ENCODE measurements at places on chromosomes 11 and 22. TPM values are rescaled to one million over a fixed set of nuclear protein-coding genes. Genes with fewer than 3 reads are reported as not detected.

Gene GPR83
- 0.04 TPM for polyA plus RNA-seq

Gene WT1
- not detected for polyA plus RNA-seq

Gene FAM89B
- polyA plus RNA-seq = 11.5 TPM

Gene ALG9
- 27.2 TPM for polyA plus RNA-seq

Gene CST6
- polyA plus RNA-seq = 1.7 TPM

GRCh38 chr22:35604621-35605368 is 12.3 kb downstream of the MB start:
- DNase-seq = no peak

DNA sequence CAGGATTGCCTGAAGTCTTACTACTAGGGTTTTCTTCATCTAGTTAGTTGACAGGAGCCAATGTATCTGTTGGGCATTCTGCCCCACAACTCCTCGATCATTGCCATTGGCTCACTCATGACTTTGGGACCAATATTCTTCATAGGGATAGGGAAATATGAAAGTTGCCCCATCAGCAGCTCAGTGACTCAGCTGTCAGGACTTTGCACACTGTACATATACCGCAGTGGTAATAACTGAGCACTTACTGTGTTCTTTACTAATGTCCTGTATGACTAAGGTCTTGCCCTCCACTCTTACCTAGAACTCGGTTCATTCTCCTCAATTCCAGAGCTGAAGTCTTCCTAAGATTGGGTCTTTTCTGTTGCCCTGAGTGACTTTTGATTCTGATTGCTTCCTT is 46.8 kb upstream of the PGR start:
- DNase-seq = no peak

DNA sequence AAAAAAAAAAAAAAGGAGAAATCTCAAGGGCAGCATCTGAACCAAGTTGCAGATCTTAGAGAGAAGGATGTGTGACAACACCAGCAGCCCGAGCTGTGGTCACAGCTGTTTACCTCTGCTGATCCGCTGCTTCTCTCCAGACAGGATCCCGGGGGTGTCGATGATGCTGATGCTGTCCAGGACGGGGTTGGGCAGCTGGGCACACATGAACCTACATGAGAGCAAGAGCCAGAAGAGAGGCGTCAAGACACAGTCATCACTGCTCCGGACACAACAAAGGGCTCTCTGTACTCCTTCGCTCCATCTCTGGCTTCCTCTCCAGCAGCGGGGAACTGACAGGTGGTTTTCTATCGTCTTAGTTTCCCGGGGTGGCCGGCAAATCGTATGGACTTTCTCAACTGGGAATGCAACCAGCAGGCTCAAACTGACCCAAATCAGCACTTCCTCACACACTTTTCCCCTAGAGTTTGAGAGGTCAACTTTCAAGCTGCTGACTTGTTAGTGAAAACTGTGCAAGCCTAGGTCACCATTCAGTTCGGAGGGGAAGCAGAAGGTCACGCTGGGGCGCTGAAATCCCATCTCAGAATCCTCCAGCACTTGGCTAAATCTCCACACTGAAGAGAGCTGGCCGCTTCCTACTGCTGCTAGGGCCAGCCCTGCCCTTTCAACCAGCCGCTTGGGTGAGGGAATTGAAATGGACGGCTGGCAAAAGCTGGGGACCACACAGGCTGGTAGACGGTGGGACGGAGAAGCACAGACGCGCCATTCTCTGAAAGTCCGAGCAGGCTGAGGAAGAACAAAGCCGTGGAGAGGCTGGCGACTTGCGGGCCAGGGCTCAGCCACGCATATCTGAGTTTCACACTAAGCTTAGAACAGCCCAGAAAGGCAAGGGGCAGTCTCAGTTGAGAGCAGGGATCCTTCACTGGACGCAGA is 3.8 kb downstream of the EHD1 start:
- DNase-seq = no peak

DNA sequence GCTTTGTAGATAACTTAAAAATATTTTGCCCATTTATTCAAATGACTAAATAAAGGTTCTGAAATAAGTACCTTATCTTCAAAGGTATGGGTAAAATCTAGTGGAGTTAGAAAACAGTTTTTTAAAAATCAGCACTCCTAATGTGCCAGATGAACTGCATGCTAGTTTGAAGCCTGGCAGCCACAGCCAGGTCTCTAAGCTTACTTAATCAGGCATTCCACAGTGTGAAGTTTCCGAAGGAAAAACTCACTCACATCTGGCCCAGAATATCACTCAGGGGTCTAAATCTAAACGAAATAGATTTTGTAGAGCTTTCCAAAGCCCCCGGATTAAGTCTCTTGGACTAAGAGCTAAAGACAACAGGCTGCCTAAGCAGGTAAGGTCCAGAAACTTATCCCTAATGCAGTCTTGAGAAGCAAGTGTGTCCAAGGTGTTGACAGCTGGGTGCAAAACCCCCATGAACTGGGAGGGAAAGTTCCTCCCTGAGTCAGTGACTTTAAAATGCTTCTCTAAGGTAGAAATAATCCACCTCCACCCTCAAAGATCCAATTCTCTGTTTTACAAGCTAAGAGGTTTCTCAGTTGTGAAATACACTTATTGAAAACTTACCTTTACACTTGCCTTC is 157.6 kb downstream of the FCHSD2 start:
- no peak for DNase-seq

- DNase-seq = no peak
Observed at GRCh38 chr11:27696115-27696514, 4.1 kb downstream of the BDNF start.

Measured in keratinocyte (primary cell).